ENCODE measurements at places on chromosomes 2 and 18.

- DNase-seq = no peak
These were observed 145.4 kb downstream of the RTN4 start for GRCh38 chr2:54904836-54905235.

GRCh38 chr2:32772638-32773447 lies 145.0 kb downstream of the TTC27 start:
- DNase-seq = no peak

DNA sequence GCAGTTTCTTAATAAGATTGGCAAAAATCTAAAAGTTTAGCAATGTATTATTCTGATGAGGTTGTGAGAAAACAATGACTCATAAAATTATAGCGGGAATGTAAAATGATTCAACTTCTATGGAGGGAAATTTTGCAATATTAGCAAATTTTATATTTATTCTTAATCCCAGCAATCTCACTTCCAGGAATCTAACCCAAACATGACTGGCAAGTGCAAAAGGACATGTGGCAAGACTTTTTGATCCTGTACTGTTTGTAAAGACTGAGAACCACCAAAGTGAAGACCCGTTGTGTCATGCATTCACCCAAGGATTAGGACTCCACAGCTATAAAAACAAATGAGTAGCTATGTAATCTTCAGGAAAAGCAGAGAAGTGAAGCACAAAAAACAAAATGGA lies 234.8 kb upstream of the KYNU start:
- DNase-seq = no peak

- no peak for DNase-seq
These were observed 208.6 kb downstream of the PARD3B start for GRCh38 chr2:204753841-204754240.

DNA sequence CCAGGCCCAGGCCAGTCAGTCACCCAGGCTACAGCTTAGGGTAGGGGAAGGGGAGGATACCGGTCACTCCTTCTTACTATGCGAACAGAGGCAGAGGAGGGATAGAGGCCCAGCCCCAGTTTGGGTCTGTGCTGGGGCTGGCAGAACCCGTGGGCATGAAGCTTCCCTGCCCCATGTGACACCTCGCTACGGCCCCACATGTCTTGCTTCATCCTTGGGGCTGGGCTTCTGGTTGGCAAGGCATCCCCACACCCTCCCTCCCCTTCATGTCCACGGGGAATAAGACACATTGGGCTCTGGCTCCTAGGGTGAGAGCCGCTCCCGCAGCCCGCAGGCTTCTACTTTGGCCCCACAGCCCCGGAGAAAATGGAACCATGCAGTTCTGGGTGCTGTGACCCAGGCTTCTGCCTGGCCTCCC lies 32.4 kb downstream of the HS1BP3 start:
- DNase-seq = no peak

DNA sequence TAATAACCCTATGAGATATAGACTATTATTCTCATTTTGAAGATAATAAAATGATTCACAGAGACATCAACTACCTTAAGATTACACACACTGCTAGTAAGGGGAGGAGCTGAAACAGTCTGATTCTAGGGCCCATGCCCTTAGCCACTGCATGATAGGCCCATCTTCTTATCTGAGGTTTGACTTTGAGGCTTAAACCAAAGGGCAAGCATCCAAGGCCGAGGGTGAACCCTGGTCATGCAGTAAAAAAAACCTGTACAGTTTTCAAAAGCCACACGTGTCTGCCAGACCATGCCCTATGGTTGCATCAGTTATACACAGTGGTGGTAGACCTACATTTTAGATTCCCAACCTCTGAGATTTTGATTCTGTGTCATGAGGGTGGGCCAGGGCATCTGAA lies 44.8 kb downstream of the POLE4 start:
- no peak for DNase-seq

GRCh38 chr2:143171817-143172216 lies 42.6 kb downstream of the ARHGAP15 start:
- no peak for DNase-seq

DNA sequence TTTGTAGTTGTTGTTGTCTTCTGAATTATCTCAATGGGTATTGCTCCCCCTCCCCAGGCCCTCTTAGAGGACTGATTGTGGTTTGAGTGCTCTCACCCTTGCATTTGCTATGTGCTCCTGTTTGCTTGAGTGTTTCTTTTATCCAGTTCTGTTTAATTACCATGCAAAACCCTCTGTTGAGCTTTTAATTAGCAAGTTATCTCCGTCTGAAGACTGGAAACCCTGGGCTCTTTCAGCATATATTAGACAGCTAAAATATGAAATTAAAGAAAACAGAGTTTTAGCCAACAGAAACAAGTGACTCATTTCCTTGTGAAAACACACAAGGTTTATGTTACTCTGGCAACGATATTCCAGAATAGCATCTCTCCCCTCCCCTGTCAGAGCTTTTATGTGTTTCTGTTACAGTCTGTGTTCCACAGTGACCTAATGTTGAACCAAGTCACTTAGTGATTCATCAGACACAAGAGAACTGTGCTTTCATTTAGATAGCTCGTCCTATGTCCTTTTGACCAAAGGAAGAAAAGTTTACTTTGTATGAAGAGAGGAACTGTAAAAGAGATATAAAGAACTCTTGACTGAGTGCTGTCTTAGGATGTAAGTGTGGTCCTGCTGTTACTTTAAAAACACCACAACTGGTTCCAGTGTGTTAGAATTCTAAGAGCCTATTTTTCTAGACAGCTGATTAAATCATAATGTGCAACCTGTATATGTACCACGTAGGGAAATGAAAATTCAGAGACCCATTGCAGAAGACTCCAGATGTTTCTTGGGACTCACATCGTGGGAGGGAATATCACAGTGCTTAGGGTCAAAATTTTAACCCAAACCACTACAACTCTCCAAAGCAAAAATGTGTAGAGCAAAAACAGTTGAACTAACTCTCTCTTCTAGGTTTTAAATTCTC lies 172.8 kb upstream of the RBMS1 start:
- DNase-seq = no peak

DNA sequence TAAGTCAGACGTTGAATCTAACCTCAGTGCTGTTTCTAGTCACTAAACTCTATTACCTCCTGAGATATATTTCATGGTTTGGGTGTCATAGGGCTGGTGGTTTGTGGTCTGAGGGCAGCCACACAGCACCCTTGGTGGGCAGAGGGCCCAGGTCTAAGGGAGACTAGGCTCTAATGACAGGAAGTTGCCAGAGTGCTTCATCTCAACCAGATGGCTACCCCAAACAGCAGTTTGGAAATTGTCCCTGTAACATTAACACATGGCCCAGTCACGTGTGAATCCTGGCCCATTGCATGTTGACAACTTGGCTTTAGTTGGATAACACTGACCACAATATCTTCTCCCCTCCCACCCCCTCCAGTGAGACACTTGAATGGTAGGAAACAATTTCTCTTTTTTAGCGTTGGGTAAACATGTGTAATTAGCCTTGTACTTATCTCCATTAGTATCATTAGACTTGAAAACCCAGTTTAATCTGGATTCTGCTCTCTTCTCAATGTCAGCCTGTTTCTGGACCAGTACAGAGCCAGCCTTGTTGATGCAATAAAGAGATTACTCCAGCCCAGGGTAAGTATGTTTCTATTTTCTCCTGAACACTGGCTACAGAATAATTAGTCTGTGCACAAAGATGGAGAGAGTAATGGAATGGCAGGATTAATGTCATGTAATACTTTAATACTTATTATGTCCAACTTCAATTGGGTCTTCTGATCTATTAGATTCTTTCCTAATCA lies 187.8 kb upstream of the SIX3 start:
- DNase-seq = no peak
